Endothelial cell of coronary artery (primary cell): ENCODE measurements at places on chromosomes 3 and 15. TPM values are rescaled to one million over a fixed set of nuclear protein-coding genes. Genes with fewer than 3 reads are reported as not detected.

The GOLGA6B gene
- total RNA-seq: not detected in 2 replicates

The PIERCE2 gene
- total RNA-seq: 0.94 and 1.3 TPM in 2 replicates

The MCF2L2 gene
- total RNA-seq: 0.38 and 1.2 TPM in 2 replicates

The NEK11 gene
- total RNA-seq: 3.0 TPM in 2 replicates

The SSUH2 gene
- under 0.01 TPM in 1 of 2 replicates, not detected in the other for total RNA-seq

The ZDHHC19 gene
- not detected in 2 replicates for total RNA-seq

The FHIT gene
- total RNA-seq: 0.18 and 0.38 TPM in 2 replicates

The P3H2 gene
- total RNA-seq: 1.4 and 5.0 TPM in 2 replicates

The ALDH1L1 gene
- total RNA-seq: 0.28 TPM in 1 of 2 replicates, not detected in the other

The ZNF502 gene
- 3.4 and 4.9 TPM in 2 replicates for total RNA-seq

The ZPLD1 gene
- total RNA-seq: under 0.01 and 0.09 TPM in 2 replicates

The FBLN2 gene
- total RNA-seq: 1.5 and 80.2 TPM in 2 replicates

The MYZAP gene
- 4.2 and 7.6 TPM in 2 replicates for total RNA-seq

The CD80 gene
- total RNA-seq: not detected in 2 replicates

The CACNA1D gene
- total RNA-seq: 0.09 TPM in 1 of 2 replicates, not detected in the other

The GOLGA6D gene
- not detected in 2 replicates for total RNA-seq

The HRG gene
- total RNA-seq: not detected in 2 replicates

The IQGAP1 gene
- total RNA-seq: 206 and 279 TPM in 2 replicates

The SHC4 gene
- total RNA-seq: 0.09 and 0.54 TPM in 2 replicates

The RTP1 gene
- not detected in 2 replicates for total RNA-seq

The CLCN2 gene
- 1.6 and 2.8 TPM in 2 replicates for total RNA-seq

The GXYLT2 gene
- total RNA-seq: 0.54 and 1.7 TPM in 2 replicates

The TUSC7 gene
- not detected in 2 replicates for total RNA-seq

The PRR23C gene
- not detected in 2 replicates for total RNA-seq

The SEMA3F gene
- 93.7 and 138 TPM in 2 replicates for total RNA-seq

The CFAP100 gene
- total RNA-seq: not detected in 2 replicates

The PPP1R14D gene
- not detected in 2 replicates for total RNA-seq

The ANKRD34C gene
- total RNA-seq: not detected in 2 replicates

The DPPA2 gene
- total RNA-seq: not detected in 2 replicates

The ARPIN gene
- 8.4 and 10.4 TPM in 2 replicates for total RNA-seq

The GPR15 gene
- total RNA-seq: not detected in 2 replicates

The CHRNA5 gene
- total RNA-seq: 2.6 and 4.4 TPM in 2 replicates

The C15orf39 gene
- total RNA-seq: 5.0 TPM in 2 replicates

The TATDN2 gene
- 11.5 and 13.6 TPM in 2 replicates for total RNA-seq

The BUB1B gene
- 10.1 and 29.4 TPM in 2 replicates for total RNA-seq

The SLC51A gene
- not detected in 2 replicates for total RNA-seq

The SLC15A2 gene
- 0.09 and 0.75 TPM in 2 replicates for total RNA-seq

The PLIN1 gene
- 0.09 and 0.18 TPM in 2 replicates for total RNA-seq

The RSRC1 gene
- total RNA-seq: 50.9 and 52.7 TPM in 2 replicates

The ACKR4 gene
- 0.18 and 0.47 TPM in 2 replicates for total RNA-seq

The FRMD4B gene
- total RNA-seq: 60.9 and 107 TPM in 2 replicates

The SPINK8 gene
- not detected in 2 replicates for total RNA-seq
